ENCODE measurements at places on chromosomes 7 and 10.

DNA sequence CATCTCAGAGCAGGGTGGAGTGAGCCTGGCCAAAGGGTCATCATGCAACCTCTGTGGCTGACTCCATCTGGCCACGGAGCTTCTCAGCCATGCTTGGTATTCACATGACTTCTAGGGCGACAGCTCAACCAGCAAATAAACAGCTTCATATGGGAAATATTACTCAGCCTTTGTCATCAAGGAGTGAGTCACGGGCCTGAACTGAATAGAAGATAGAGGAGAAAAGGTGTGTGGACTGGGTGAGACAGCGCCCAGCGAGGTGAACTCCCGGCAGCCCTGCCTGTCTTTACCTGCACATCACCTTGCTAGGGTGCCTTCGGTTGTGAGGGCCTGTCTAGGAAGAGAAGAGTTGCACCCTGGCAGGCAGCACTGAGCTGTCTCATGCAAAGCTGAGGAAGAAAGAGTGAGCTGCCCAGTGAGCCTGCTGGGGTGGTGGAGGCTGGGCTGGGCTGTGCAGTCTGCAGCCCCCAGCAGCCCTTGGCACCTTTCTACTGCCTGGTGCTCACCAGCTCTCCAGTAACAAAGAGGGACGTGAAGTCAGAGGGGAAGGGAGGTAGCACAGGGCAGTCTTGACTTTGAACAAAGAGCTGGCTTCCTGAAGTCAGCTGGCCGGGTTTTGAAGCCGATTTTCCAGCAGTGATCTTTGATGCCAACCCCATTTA, 114.2 kb downstream of the EGFR start:
- peak; percentile 87 for DNase-seq

DNA sequence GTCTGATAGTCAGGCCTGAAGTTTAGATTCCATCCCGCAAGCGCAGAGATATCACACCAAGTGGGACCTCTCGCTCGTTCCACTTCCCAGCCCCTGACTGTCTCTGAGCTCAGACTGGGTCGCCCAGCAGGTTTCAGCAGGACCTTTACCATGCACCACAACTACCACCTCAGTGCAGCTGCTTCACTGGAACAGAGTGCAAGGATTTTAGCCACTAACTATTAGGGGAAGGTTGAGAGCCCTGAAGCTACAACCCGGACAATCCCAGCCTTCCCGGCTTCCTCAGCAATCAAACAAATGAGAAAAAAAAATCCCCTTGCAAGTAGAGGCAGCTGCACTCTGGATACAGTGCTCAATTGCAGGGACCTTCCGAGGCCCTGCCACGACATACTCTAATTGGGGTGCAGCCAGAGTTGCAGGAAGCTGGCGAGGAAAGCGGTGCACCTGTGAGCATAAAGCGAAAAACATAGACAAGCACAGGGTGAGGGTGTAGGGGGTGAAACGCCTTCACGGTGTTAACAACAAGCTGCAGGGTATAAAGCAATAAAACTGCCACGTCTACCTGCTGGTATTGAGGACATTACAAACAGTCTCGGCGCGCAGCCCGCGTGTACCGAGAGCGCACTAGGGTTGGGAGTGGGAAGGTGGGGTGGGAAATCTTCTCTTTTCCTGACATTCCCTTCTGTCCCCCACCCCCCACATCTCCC, 2.6 kb upstream of the DLX6 start:
- DNase-seq, result no peak

- no peak for DNase-seq
Measured at GRCh38 chr7:141027043-141027442, 12.3 kb upstream of the MRPS33 start.

DNA sequence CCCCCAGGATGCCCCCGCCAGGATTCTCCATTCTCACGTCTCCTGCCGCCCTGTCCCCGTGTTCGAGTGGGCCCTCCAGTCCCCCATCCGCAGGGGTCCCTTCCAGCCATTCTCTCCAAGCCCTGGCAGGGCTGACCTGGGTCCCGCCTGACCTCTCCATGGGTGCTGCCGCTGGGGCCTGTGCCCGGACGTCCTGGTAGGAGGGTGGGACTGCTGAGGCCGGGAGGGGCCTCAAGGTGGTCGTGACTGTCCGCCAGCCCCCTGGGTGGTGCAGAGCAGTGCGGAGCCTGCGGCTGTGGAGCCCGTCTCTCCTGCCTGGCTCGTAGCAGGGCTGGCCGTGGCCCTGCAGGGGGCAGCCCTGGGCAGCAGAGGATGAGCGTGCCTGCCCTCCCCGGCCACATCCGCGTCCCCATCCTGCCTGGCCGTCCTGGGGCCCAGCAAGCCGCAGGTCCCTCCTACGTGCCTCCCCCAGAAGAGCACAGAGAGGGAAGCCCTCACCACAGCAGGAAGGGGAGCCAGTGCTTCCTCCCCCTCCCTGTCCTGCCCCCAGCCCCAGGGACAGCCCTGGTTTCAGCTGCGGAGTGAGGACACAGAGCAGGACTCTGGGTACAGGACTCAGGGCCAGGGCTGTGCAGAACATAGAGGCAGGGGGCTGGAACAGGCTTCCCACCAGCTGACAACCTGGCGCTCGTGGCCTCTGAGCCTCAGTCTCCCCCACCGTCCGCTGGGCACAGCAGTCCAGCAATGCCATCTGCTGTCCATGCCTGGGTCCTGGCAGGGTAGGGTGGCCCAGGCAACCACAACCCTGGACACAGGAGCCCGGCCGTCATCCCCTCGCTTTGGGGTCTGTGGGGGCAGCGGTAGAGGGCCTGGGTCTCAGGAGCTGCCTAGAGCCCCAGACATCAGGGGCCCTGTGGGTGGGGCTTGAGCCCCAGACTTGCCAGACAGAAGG, 1.5 kb upstream of the GRIFIN start:
- no peak for DNase-seq

DNA sequence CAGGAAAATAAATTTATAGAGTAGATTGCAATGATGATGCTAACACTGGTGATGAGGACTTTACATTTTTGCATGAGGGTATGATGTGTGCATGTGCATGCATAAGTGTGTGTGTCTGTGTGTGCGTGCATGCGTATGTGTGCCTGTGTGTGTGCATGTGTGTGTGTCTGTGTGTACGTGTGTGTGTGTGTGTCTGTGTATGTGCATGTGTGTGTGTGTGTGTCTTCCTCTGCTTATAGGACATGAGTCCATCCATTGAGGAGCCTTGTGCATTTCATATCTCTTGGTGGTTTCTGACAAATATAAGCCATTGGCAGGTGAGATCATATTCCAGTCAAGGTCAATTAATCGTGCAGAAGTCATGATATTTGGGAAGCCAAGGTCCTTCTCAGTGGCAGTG, 277.8 kb downstream of the LRMDA start:
- no peak for DNase-seq

- DNase-seq, result no peak
Measured at GRCh38 chr7:16934722-16935340, 53.0 kb upstream of the AGR3 start.

- no peak for DNase-seq
Measured at GRCh38 chr7:8514781-8515519, 81.5 kb downstream of the NXPH1 start.

DNA sequence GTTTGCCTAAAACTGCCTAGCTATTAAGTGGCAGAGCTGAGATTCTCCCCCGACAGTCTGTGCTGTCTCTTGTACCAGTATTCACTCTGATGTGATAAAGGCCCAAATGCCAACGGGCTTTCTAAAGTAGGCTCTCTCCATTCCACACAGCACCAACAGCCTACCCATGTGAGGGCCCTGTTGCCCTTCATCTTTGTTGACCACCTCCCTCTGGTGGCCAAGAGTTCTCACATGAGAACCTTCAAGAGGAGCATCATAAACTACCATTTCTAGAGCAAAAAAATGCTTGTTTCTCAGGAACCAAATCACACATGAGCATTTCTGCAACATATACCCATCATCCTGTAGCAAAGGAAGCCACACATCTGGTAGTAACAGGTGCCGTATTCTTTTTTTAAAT, 185.8 kb downstream of the GRM8 start:
- DNase-seq, result no peak

Data from HS-27A (cell line).